ENCODE measurements at places on chromosomes 7 and 10.

- no peak for DNase-seq
These were observed 14.6 kb downstream of the PARP12 start for GRCh38 chr7:140048138-140048537.

GRCh38 chr7:95589031-95589430 is 7.3 kb downstream of the PDK4 start:
- no peak for DNase-seq

DNA sequence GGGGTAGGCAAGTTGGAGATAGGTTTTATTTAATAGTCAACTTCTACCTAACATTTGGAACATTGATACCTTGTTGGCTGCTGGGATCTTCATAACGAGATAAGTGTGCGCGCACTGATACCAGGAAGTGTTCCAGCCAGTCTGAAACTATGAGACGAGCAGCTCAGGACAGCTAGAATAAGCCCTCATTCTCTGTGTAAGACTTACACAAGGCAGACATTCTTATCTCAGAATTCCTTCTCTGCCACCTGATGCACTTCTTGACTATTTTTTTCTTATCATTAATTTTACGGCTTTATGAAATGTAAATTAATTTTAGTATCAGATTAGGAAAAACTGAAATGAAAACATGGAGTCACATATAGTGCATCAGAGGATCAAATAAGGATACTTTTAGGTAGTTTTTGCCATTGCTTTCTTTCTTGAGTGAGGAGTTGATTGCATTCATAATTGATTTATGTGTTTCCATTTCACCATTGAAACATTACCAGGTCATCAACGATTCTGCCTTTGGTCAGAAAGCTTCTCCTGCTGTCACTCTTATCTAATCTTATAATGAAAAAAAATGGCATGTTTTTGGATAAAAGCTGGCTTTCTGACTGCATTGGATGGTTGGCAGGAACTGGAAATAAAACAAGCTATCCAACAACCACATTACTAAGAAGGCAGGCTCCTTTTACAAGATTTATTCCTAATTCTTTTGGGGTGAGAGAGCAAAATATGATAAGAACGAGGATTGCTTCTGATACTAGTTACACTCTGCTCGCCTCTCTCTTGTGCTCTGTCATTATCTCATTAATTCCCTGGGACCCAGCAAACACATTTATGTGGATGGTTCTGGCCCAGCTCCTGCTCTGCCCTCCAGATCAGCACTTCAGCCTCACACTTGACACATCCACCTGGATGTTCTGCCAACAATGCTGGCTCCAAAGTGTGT is 40.4 kb upstream of the ABCB5 start:
- DNase-seq, result no peak

DNA sequence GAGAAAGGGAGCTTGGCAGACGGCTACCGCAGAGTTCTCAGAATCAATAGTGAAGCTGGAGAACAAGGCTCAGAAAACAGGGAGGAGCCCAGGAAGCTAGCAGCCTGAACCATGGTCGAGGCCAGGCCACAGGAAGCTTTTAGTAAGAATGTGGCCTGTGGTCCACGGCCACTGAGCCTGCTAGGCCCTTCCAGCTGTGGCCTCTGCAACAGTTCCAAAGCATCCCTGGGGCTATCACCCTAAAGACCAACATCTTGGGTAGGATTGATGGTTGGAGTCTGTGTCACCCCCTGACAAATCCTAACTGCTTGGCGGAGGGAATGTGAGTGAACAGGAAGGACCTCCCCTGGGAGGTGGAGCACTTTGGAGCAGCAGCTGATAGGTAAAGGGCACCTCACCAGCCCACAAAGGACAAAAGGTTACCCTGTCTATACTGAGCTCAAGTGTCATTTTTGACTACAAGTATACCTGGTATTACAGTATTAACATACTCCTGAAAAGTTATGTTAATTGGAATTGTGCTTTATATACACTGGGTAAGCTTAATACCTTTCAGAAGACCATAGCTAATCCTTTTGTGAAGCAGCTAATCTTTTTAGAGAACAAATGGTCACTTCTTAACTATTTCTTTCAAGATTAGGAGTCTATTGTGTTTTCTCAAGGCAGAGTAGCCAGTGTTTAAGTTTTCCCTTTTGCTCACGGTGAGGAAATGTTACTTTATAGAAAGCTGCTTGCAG is 18.7 kb downstream of the PTPRE start:
- no peak for DNase-seq

DNA sequence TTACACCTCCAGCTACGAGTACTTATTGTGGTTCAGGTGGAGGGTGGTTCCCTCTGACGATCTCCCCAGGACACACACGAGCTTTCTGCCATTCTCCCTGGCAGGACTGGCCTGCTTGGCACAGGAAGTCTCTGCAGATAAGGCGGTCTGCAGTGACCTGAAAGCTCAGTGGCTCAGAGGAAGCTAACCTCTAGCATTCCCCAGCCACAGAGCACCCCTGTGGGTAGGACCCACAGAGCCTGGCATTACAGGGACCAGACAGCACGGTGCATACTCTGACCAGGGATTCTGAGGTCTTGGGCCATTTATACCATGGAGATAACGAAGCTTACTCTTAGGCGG is 1.9 kb upstream of the GPR146 start:
- no peak for DNase-seq

- no peak for DNase-seq
These were observed 27.5 kb upstream of the ZCCHC24 start for GRCh38 chr10:79472951-79473350.

GRCh38 chr10:14141283-14141682 is 189.4 kb downstream of the FRMD4A start:
- no peak for DNase-seq

DNA sequence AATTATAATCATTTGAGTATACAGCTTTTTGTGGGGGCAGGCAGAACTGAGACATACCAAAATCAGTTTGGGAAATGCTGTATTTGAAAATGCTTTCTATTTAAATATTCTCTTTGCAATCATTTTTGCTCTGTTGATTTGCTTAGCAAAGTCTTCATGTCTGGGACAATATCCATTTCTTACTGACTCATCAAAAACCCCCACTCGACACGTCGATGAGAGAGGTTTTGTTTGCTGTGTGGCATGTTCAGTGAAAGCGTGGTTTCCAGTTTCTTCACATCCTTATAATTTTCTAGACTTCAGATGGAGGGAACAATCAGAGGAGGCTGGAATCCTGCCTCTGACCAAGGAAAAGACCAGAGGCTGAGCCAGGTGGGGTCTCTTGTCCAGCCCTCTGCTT is 28.9 kb downstream of the HTRA1 start:
- no peak for DNase-seq

DNA sequence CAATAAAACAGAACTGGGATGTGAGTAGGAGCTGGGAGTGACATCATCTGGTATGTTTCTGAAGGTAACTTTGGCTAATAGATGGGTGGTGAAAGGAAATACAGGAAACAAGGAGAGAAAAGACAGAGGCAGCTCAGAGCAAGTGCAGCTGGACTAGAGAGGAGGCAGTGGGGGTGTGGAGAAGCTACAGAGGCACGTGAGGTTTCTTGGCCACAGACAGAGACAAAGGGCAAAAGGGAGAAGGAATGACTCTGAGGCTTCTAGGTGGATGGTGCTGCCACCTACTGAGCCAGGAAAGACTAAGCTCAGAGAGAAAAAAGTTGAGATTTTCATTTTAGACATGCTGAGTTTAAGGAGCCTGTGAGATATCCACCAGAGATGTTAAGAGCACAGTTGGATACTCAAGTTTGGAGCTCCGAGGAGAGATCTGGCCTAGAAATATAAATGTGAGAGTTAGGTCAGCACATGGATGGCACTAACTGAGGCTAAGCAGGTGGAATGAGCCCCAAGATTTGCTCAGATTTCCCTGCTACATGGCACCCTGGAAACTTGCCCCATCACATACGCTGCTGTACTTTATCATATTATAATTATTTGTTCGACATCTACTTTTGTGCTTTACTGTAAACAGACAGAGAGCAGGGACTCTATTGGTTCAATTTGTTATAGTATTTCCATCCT is 293.0 kb upstream of the IMMP2L start:
- DNase-seq, result peak; percentile 66

DNA sequence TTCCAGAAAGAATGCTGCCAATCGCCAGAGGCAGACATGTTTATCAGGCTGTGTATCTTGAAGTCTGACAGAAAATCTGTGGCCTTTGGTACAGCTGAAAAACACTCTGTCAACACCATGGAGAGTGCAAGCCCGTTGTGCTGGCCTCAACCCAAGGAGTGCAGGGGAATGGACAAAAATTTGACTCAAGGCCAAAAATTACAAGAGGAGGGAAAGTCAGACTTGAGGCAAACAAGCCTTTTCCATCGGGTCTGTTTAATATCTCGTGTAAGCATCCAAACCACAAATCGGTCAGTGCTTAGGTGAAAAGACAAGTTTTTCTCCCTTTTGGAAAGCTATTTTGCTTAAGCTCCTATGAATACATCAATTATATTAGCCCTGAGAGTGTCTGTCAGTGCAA is 305.3 kb upstream of the NFE2L3 start:
- DNase-seq, result peak; percentile 8

DNA sequence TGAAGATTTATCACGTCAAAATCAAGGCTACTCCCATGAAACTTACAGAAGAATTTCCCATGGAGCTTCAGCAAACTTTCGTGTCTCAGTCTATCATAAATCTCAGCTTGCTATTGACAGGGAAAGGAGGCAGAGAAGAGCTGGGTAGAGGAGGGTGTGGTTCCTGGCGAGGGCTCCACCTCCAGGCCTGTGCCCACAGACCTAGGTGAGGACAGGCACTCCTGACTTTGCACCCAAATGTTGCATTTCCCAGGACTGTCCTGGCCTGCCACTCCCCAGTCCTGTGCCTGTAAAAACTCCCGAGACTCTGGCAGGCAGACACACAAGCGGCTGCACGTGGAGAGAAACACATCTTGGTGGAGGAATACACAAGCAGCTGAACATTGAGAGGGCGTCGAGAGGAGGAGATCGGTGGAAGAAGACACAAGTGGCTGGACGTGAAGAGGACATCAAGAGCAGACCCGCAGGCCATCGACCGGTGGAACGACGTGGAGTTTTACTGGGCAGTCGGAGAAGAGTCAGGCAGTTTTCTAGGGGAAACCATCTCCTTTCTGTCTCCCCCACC is 145.1 kb downstream of the CTNNA3 start:
- DNase-seq, result no peak

DNA sequence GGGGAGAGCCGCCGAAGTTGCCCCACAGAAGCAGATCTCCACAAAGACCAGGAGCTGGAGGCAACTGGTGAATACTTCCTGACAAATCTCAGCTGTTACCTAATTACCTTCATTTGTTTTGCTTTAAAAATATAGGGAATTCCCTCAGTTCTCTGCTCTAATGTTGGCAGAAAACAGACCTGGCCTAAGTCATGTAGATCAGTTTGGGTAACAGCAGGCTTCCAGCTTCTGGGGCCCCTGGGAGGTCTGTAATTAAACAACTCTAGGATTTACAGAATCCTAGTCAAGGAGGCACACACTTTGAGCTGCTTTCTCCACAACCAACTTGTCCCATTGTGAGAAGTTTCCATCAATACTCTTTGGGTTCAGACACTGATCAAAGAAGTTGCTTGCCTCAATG is 123.4 kb downstream of the HTR7 start:
- no peak for DNase-seq

GRCh38 chr7:49800031-49800430 is 26.6 kb downstream of the VWC2 start:
- DNase-seq, result no peak

GRCh38 chr10:49284356-49284755 is 14.6 kb upstream of the C10orf71 start:
- no peak for DNase-seq

- no peak for DNase-seq
These were observed 116.2 kb downstream of the PARP12 start for GRCh38 chr7:139946533-139946932.

DNA sequence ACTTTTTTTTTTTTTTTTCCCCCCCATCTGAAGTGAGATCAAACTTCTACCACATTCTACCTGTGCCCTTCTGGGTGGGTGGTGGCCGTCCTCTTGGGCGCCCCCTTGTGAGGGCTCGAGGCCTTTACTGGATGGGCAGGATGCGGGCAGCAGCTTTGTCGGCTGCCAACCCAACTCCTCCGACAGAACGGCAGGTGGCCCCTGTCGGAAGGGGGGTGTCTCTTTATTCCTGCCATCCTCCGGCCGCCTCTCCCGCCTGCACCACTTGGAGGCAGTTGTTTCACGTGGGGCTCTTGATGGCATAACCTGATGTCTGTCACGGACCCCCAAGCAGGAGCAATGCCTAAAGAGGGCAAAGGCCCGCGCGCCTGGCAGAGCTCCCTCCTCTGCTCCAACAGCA is 31.0 kb downstream of the AMZ1 start:
- DNase-seq, result no peak

DNA sequence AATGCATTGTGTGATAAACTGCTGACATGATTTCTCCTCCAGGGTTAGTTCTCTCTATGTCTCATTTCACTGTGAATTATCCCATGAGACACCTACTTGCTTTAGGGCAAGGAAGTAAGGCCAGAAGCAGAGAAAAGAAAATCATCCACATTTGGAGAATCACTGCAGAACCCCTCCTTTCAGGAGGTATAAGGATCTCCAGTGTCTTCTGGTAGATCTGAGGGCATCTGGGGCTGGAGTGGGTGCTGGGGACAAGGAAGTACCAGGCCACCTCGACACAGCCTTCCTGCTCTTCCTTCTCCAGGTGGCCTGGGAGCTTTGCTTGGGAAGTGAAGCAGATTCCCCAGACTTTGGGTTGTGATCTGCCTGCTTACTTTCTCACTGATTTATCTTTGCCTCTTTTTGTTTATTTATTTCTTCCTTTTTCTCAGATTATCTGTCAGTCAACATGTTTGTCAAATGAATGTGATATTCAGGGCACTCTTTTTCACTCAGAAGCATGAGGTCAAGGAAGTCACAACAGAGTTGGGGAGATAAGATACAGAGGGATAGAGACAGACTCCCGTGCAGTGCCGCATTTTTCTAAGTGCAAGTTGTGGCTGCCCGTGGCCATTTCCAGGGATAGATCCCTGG is 12.4 kb upstream of the CAMK2G start:
- DNase-seq, result peak; percentile 33

- no peak for DNase-seq
These were observed 60.6 kb downstream of the CUX1 start for GRCh38 chr7:101877882-101878591.

DNA sequence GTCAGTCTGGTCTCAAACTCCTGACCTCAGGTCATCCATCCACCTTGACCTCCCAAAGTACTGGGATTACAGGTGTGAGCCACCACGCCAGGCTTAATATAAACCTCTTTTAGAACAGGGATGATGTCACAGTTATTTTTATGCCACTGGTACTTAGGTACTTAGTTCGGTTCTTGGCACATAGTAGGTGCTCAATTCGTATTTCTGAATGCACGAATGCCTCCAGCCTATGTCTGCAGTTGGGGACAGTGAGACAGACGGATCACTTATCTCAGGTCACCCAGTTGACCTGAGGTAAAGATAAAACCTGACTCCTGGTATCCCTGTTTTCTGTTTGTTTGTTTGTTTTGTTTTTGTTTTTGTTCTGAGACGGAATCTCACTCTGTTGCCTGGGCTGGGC is 6.1 kb upstream of the NAT16 start:
- DNase-seq, result no peak
